ENCODE measurements at places on chromosomes 12 and 14.

- no peak for DNase-seq
These were observed 7.4 kb downstream of the REM2 start for GRCh38 chr14:22890416-22890815.

- DNase-seq, result no peak
These were observed 61.6 kb upstream of the GNPNAT1 start for GRCh38 chr14:52852810-52853521.

DNA sequence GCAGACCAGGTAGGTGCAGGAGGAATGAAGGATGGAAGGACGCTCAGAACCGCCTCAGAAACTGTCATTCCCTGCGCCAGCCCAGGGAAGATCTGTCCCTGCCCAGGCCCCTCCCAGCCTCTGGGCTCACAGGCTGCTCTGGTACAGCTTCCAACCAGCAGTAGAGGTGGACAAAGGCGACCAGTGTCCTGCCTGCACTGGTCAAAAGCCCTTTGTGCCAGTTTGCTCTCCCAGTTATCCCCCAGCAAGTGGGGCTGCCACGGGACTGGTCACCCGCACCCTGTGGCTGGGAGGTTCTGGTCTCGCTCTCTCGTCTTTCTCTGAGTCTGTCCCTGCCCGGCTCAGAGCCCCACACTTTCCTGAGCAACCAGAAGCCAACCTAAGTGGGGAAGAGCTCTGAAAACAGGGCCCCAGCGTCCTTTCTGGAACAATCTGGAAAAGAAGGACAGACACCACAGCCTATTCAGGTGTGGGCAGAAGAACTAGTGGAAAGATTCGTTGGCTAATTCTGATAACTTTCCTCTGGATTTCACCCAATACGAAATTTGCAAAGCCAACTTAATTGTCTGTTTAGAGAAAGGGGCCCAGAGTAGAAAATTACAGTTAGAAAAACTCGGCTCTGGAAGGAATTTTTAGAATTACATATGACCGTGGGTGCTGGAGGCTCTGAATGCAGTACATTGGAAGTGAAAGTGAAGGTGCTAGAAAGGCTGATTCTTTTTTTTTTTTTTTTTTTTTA lies 21.7 kb downstream of the SNRNP35 start:
- no peak for DNase-seq

DNA sequence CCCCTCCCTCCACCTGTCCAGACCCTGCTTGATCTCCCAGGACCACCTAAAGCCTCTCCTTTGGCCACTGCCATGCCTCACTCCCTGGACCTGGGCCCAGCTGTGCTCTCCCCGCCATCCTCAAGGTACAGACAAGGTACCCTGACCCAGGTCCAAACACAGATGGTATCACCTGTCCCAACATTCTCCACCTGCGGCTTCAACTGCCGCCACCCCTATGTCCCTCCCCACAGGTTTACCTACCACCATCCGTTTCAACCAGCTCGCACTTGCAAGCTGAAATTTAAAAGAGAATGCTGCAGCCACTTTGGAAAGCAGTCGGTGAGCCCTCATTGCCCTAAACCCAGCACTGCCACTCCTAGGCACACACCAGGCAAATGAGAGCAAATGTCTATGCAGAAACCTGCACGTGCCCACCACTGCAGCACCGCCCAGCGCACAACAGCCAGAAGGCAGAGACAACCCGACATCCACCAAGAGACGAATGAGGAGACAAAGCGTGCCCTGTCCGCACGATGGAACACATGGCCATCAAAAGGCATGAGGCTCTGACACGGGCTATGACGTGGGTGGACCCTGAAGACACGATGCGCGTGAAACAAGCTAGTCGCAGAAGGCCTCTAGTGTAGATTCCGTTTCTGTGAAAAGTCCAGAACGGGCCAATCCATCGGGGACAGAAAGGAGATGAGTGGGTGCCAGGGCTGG lies 71.0 kb downstream of the RFLNA start:
- no peak for DNase-seq

DNA sequence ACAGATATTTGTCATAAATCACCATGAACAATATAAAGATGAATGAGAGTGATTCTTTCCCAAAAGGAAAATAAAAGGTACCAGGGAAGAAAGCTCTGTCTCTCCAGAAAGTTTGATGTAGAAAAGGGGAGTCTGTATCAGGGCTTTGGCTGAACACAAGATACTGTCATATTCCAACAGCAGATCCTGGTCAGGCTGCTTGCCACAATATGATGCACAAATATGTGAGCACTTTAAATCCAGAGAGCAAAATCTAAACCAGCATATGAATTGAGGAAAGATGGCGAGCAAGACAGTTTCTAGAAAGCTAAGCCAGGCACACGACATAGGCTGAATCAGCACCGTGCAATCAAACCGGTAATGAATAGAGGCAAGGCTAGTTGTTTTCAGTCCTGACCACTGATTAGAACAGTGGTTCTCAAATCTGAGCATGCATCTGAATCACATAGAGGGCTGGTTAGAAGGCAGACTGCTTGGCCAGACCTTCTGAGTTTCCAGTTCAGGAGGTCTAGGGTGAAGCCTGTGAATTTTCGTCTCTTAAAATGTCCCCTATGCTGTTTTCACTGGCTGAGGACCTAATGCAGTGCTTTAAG lies 60.7 kb downstream of the PLCZ1 start:
- peak; percentile 47 for DNase-seq

- no peak for DNase-seq
These were observed 34.2 kb upstream of the RNASE1 start for GRCh38 chr14:20836668-20837338.

GRCh38 chr12:110862329-110862728 lies 15.5 kb downstream of the CCDC63 start:
- DNase-seq, result no peak

DNA sequence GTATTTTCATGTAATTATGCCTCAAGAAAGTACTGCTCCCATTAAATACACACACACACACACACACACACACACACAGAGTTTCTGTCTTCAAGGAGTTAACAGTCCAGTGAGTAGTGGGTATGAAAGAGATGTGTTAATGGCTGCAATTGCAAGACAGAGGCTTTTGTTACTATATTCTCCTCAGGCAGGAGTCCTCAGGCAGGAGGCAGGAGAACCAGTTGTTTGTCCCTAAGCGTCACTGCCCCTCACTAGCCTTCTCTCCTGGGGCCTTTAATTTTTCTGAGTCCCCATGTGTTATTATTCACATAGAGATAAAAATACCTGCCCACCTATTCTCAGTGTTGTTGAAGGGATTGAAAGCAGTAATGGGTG lies 31.2 kb downstream of the DAD1 start:
- no peak for DNase-seq

DNA sequence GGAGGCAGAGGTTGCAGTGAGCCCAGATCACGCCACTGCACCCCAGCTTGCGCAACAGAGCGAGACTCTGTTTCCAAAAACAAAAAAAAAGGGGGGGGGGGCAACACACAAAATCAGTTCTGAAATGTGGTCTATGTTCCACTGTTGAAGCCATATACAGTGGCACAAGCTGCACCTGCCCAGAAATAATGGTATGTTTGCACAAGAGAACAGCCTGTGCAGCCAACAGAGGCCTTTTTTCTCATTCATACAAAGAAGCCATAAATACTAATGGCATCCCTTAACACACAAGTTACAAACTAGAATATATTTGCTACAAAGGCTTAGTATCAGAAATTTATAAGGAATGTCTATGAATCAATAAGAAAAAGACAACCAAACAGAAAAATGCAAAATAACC lies 37.1 kb downstream of the ITPR2 start:
- DNase-seq, result no peak

DNA sequence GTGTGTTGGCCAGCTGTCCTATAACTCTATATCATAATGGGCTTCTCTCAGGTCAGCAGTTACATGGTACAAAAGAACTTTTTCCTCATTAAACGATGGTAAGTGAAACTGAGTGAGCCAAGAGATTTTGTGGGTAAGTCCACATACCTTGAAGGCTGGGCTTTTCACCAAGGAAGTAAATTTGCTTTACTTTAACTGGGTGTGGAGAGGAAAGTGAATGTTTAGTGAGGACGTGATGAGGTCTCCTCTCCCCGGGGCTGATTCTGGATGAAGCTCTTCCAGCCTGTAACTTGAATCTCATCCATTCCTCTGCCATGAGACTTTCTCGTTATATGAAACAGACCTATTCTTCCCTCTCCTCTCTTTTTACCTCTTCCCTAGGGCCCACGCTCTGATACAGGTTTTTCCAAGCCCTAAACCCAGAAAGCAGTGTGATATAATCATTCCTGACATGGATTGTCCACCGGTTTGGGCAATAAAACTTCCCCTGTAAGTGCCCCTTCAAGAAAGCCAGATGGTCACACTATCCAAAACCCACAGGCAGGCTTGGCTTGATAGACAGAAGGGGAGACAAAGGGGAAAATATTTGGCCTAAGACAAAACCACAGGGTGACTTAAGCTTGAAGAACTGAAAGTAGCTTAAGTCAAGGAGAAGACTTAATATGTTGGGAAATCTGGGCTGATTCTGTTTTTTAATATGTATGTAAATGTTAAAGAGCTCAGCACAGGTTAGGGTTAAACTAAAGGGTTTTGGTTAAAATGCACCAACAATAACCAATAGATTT lies 50.3 kb downstream of the CIT start:
- DNase-seq, result no peak

GRCh38 chr12:110024051-110024450 lies 24.3 kb downstream of the C12orf76 start:
- no peak for DNase-seq

DNA sequence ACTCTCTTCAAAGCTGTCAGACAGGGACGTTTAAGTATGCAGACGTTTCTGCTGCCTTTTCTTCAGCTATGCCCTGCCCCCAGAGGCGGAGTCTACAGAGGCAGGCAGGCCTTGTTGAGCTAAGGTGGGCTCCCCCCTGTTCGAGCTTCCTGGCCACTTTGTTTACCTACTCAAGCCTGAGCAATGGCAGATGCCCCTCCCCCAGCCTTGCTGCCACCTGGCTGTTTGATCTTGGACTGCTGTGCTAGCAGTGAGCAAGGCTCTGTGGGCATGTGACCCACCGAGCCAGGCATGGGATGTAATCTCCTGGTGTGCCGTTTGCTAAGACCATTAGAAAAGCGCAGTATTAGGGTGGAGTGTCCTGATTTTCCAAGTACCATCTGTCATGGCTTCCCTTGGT lies 900.4 kb upstream of the MDGA2 start:
- no peak for DNase-seq

DNA sequence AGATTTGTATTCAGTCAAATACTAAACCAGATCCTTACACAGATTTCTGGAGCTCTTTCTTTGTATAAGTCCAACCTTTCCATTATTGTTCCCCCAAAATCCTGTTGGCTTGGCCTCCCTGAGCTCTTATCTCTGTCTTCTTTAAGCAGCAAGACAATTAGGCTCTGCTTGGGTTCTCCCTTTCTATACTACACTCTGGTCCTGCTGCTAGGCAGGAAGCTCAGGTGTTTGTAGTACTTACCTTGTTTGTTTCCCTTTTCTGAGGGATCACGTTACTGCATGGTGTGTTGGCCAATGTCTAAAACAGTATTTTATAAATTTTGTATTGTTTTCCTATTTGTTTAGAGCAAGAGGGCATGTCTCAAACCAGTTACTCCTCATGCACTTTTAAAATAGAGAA lies 192.9 kb downstream of the PRKD1 start:
- DNase-seq, result no peak

DNA sequence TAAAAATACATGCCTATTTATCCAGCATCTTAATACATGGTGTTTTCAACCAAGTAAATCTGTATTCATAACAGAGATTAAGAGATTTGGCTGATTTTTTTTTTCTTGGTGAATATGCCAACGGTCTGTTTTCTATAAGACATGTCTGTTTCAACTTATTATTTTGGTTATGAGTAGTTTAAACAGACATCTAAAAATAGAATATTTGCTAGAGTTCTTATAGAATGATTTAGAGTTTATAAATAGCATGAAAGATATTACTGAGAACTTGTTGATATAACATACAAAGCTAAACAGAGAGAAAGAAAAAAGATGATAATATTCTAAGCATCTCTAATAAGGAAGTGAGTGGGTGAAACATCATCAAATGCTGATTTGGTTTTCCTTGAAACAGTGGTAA lies 199.9 kb downstream of the CCDC91 start:
- peak; percentile 58 for DNase-seq

- DNase-seq, result no peak
These were observed 311.6 kb upstream of the DIO3 start for GRCh38 chr14:101249676-101250036.

- DNase-seq, result no peak
These were observed 233.8 kb downstream of the SSPN start for GRCh38 chr12:26429070-26429691.

DNA sequence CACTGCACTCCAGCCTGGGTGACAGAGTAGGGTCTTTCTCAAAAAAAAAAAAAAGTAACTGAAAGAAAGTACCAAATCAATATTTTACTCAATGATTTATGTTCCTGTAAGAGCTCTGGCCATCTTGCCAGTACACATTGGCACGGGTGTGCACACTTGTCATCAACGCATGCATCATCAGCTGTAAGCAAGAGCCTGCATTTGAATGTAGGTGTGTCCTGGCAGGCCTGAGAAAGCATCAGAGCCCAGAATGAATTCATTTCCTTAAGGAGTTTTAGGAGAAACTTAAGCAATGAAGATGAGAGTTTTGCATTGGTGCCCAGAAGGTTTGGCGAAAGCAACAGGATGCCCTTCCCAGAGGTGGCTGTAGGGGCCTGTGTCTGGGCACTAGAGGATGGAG lies 88.5 kb upstream of the FZD10 start:
- DNase-seq, result no peak

DNA sequence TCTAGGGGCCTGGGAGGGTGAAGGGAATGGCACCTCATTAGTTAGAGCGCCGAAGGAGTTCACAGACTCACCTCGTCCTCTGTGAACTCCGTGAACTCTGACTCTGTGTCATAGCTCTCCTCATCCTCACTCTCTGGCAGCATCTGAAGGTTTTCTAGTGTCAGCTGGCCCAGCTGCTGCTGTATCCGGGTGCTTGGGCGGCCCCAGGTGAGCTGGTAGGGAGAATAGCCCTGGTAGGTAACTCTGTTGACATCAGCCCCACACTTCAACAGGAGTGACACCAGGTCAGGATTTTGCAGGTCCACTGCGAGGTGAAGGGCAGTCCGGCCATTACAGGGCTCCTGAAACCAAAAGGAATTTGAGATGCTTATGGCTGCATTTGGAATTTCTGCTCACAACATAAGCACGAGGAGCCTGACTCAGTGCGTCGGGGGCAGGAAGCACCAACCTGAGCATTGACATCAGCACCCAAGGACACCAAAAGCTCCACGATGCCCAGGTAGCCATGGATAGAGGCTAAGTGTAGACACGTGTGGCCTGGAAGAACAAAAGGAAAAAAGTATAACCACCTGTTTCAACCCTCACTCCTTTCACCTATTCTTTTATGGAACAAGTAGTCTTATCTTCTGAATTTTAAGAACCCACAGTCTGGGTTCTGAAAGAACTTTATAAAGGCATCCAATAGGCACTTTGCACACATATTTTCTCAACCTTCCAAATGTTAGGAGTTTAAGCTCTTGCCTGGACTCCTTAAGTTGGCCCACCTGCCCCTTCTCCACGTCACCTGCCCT lies 2.0 kb downstream of the NFKBIA start:
- DNase-seq, result no peak
